DMS 273 treated with DMSO at 0.1 percent for 48 hours (cell line): ENCODE measurements at places on chromosomes 6 and 20.

- DNase-seq = no peak
Observed at GRCh38 chr6:88013015-88013414, 34.6 kb upstream of the SPACA1 start.

DNA sequence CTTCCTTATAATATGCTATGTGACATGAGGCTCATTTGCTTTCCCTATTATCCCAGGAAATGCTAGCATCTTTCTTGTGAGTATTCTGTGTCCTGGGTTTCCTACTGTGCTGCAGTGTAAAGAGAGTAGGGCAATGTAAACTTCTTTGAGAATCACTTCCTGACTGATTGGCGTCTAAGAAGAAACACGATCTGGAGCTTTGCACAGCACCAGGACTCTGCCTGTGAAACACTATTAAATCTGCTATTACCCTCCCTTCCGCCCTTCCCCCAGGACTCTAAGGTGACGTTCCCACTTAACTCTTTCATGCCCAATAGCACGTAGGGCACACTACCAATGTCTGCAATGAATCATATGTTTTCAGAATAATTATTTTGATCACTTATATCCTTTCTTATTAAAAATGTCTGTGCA is 607.3 kb upstream of the CITED2 start:
- DNase-seq = peak; percentile 80

DNA sequence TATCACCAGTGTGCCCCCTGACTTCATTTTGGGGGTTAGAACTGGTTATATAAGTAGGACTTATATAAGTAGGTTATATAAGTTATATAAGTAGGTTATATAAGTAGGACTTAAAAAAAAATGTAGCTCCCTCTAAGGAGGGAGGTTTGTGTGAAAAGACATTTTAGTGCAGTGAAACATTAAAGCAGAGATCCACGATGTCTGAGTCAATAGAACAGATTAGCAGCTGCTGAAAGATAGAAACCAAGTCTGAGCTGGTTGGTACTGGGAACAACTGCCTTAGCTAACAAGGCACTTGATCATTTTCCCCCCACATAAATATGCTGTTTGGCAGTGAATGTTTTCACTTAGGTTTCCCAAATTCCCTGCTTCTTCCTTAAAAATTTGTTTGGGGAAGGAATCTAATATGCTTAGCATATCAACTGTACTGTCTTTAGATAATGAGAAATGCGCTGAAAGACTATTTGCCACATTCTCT is 2.1 kb upstream of the RPS12 start:
- DNase-seq = no peak

GRCh38 chr6:140538926-140539325 is 1164.5 kb upstream of the CITED2 start:
- DNase-seq = no peak

DNA sequence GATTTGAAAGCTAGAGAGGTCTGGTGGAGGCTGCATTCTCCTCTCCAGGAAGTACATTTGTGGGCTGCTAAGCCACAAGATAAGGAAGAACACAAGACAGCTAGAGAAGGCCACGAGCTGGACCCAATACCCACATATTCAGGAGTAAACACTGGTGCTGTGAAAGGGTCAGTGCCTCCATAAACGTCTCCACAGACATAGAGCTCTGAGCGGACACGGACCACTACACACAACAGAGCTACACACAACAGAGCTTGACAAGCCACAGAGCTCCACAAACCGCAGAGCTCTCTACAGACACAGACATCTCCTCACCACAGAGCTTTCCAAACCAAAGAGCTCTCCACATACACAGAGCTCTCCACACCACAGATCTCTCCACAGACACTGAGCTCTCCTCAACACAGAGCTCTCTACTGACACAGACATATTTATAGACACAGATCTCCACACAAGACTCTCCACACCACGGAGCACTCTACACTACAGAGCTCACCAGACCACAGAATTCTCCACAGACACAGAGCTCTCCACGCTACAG is 51.9 kb downstream of the ERMARD start:
- no peak for DNase-seq

GRCh38 chr6:114000069-114000468 is 29.1 kb upstream of the HDAC2 start:
- no peak for DNase-seq

- DNase-seq = no peak
Observed at GRCh38 chr6:43715056-43715788, 27.6 kb upstream of the MRPS18A start.

DNA sequence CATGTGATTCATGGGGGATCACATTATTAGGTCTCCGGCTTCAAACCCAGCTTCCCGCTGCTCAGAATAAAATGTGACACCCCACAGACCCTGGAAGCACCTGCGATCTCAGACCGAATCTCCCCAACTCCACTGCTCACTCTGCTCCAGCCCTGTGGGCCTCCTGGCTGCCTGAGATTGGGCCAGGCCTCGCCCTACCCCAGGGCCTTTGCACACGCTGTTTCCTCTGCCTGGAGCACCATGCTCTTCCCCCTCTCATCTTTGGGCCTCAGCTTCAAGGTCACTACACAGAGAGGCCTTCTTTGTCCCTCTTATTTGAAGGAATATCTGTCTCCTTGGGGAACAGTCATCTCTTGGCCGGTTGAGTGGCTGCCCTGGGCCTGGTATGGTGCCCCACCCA is 48.8 kb downstream of the RBM38 start:
- DNase-seq = no peak
